CD8-positive, alpha-beta memory T cell (primary cell): ENCODE measurements at places on chromosomes 7 and 10. TPM values are rescaled to one million over a fixed set of nuclear protein-coding genes. Genes with fewer than 3 reads are reported as not detected.

The ADRA2A gene
- not detected for polyA plus RNA-seq

The EPC1 gene
- 45.3 TPM for polyA plus RNA-seq

The MYL10 gene
- not detected for polyA plus RNA-seq

The CYP2C19 gene
- polyA plus RNA-seq = not detected

The LRRC17 gene
- not detected for polyA plus RNA-seq

The FGFBP3 gene
- 3.4 TPM for polyA plus RNA-seq

The DDC gene
- not detected for polyA plus RNA-seq

The ANKRD61 gene
- not detected for polyA plus RNA-seq

The OR6V1 gene
- polyA plus RNA-seq = not detected

The LRRC4 gene
- polyA plus RNA-seq = not detected

The THNSL1 gene
- 4.1 TPM for polyA plus RNA-seq

The CTAGE6 gene
- polyA plus RNA-seq = not detected

The ACTL6B gene
- polyA plus RNA-seq = not detected

The CARD11 gene
- 40.9 TPM for polyA plus RNA-seq

The GCK gene
- 0.46 TPM for polyA plus RNA-seq

The PTPRN2 gene
- 1.2 TPM for polyA plus RNA-seq

The CPXM2 gene
- polyA plus RNA-seq = not detected

The SPDYE9 gene
- polyA plus RNA-seq = 0.16 TPM

The OR6B1 gene
- not detected for polyA plus RNA-seq

The STARD3NL gene
- 54.2 TPM for polyA plus RNA-seq

The SPDYE6 gene
- polyA plus RNA-seq = 0.89 TPM
